ENCODE measurements at places on chromosomes 7 and 10.
A peak's percentile ranks its signal among the peaks of the same experiment; 100 is the strongest.

GRCh38 chr10:74994854-74995253 lies 116.6 kb upstream of the SAMD8 start:
- DNase-seq: no peak

- no peak for DNase-seq
Measured at GRCh38 chr7:110780712-110781111, 310.2 kb upstream of the LRRN3 start.

- no peak for DNase-seq
Measured at GRCh38 chr7:16646472-16647072, 591 bp downstream of the BZW2 start.

DNA sequence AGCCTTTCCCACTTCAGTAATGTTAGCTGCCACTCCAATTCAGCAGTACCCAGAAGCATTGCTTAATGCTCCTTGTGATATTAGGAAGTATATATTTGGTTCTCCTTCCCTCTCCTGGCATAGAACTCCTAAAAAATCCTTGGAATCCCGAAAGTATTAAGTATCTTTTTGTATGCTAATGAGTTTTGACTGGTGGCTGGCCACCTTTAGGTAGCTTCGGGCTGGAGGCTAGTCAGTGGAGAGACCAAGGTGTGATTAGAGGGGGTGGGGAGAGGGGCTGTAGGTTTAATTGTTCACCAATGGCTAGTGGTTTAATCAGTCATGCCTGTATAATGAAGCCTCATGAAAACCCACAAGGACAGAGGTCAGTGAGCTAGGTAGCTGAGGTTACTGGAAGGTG lies 12.2 kb downstream of the COMTD1 start:
- no peak for DNase-seq

GRCh38 chr7:151408839-151409666 lies 785 bp downstream of the WDR86 start:
- DNase-seq: no peak

GRCh38 chr10:69810675-69811397 lies 9.1 kb downstream of the COL13A1 start:
- DNase-seq: no peak

GRCh38 chr7:29369909-29370488 lies 175.4 kb downstream of the CHN2 start:
- DNase-seq: no peak

DNA sequence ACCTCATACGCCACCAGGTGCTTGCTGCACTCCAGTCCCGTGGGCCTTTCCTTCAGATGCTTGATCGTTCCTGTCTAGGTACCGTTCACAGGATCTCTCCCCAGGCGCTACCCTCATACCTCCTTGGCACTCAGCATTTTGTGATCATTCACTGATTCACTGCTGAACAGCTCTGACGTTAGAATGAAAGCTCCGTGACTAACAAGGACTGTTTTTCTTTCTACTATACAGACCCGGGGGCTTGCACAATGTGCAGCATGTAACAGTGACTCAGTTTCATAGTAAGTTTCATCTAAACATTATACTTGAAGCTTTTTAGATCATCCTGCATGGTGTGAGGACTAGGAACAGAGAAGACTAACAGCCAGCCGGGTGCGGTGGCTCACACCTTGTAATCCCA lies 20.6 kb downstream of the KIN start:
- peak; percentile 21 for DNase-seq

- peak; percentile 99 for DNase-seq
Measured at GRCh38 chr7:105830405-105831301, 45.7 kb downstream of the ATXN7L1 start.

DNA sequence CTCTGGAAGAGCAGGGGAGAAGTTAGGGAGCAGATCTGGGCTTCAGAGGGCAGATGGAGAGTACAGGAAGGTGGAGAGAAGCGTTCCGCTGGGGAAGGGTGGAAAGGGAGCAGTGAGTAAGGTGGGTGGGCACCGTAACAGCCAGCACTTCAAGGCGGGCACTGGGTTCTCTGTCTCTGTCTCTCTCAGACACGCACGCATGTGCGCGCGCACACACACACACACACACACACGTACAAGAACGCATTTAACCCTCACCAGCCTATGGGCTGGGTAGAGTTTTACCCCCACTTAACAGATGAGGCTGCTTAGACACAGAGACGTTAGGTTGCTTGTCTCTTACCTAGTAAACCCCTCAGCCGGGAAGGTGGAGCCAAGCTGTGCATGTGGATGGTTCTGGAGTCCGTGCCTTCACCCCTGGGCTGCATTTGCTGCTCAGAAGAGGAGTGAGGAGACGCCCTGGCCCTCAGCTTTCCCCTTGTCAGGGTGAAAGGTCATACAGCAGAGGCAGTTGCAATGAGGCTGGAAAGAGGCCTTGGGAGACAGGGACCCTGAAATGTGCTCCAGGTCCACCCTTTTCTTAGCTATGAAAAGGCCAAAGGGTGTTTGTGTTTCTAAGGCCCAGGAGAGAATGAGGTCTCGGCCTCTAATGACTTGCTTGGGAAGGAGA lies 16.0 kb downstream of the ADCYAP1R1 start:
- no peak for DNase-seq

- no peak for DNase-seq
Measured at GRCh38 chr10:76176166-76176550, 744.7 kb downstream of the LRMDA start.

DNA sequence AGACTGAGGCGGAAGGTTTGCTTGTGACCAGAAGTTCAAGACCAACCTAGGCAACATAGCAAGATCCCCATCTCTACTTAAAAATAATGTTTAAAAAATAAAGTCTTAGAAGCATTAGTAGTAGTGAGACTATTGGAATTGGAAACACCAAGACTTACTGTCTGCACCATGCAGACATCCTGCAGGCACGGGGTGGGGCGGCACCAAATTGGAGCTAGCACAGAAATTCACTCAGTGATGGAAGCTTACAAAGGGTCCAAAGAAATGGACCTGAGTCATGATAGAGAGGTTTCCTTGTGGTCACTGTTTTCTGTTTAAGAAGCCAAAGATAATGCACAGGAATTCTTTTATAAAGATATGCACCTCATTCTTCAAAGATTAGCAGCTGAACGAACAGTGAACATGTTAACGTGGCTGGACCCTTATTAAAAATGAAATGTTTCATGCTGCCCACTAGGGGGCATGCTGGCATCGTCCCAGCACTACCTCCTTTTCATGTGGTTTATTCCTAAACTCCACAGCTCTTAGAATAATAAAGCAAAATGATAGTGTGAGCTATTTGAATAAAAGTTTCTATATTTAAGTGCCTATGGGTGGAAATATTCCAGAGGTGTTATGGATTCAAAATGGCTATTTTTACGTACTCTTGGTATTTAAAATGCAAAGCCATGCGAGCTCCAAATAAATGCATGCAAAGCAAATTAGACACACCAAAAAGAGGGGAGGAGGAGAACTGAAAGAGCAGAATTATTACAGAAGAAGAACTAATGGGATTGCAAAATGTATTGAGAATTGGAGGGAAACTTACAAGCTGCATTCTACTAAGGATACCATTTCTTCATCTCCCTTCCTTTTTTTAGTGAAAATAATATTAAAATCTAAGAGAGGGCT lies 28.6 kb downstream of the PDSS1 start:
- DNase-seq: peak; percentile 64

DNA sequence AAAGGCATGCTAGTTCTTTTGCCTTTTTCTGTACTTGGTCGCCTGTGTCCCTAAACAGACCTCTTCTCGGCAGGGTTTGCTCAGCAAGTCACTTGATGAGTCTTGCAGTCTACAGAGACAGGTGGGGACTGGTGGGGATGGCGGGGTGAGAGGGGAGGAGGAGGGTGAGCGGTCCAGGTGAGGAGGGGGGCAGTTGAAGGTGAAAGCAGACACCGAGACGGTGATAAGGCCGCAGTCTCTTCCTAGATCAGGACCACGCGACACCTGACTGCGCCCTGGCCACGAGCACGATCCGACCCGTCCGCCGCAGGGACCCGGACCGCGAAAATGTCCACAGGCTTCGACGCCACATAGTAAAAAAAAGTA lies 566 bp downstream of the ASNS start:
- no peak for DNase-seq

DNA sequence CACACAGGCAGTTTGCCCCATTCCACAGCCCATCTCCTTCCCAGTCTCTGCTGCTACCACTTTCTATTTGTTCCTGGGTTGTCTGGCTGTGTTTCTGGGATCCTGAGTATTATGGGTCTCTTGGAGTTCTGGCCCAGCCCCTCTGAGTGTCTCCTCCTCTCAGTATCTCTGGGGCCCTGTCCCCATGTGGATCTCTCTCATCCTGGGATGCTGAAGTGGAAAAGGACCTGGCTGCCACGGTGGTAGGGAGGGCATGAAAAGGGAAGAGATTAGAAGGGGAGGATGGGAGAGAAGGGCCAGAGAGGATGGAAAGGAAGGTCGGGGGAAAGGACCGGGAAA lies 54.5 kb upstream of the LBX1 start:
- no peak for DNase-seq

- no peak for DNase-seq
Measured at GRCh38 chr7:140771826-140772225, 75.3 kb downstream of the NDUFB2 start.

GRCh38 chr7:128838109-128838779 lies 8.0 kb downstream of the FLNC start:
- DNase-seq: no peak

DNA sequence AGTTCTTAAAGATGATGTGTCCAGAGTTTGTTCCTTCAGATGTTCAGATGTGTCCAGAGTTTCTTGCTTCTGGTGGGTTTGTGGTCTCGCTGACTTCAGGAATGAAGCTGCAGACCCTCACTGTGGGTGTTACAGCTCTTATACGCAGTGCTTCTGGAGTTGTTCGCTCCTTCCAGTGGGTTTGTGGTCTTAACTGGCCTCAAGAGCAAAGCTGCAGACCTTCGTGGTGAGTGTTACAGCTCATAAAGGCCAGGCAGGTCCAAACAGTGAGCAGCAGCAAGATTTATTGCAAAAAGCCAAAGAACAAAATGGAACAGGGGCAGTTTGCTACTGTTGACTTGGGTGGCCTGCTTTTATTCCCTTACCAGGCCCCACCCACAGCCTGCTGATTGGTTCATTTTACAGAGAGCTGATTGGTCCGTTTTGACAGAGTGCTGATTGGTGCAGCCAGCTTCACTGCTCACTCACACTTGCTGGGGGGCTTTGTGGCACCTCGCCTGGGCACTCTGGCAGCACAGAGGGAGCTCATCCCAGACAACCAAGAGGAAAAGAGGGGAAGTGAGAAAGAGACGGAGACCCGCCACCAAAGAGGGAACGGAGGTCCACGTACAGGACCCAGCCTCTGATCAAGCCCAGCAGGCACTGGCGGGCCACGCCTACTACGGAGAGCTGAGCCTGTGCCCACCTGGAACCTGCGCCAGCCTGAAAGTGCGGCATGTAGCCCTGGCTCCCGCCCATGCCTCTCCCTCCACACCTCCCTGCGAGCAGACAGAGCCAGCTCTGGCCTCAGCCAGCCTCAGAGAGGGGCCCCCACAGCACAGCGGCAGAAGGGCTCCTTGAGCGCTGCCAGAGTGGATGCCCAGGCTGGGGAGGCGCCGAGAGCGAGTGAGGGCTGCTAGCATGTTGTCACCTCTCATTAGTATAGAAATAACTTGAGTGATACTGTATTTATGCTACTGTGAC lies 55.8 kb upstream of the SEMA3C start:
- no peak for DNase-seq
